ENCODE measurements at places on chromosomes 4 and X.

DNA sequence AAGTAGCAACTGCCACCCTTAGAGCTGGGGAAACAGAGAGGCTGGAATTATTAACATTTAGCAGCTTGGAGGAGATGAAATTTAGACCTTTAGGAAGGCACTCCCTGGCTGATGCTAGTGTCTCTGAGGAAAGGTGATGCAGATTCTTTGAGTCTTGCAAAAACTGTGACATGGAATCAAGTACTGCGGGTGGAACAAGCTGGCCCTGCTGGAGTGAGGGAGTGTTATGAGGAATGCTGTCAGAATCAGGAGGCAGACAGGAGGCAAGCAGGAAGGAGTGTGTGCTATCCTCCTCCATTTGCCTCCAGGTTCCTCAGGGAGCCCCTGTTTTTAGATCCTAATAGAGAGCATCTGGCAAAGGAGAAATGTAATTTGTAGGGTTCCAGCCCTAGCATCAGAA lies 391.7 kb upstream of the PITX2 start:
- no peak for DNase-seq

DNA sequence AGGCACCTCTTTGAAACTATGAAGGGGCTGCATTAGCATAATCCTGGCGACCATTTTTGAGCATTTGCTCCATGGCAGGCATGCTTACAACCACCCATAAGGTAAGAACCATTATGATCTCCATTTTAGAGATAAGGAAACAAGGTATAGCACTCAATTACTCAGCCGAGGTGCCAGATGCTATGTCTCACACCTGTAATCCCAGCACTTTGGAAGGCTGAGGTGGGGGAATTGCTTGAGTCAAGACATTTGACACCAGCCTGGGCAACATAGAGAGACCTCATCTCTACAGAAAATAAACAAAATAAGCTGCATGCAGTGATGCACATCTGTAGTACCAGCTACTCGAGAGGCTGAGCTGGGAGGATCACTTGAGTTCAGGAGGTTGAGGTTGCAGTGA lies 43.6 kb downstream of the TIGD4 start:
- no peak for DNase-seq

DNA sequence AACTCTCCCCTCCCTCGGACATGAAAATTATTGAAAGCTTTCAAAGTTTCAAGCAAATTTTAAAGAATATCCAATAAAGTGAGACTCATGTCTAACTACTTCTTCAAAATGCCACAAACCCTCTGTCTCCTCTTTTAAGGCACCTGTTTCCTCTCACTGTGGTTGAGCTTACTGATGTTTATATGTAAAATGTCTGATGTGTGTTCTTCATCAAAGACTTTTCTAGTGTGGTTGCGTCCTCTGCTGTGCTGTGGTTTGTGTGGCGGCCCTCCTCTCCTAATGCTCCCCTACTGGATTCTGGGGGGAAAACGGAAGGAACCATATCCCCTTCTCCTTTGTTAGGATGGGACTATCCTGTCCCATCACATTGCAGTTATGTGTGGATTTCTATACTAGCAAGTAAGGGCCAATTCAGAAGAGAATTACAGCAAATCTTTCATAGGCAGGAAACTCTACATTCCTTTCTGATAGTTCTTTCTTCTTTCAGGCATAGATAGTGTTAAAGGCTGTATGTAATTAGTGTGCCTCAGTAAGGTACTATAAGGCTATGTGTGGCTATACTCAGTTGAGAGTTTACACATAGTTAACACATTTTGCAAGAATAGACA lies 221.0 kb upstream of the GPRIN3 start:
- DNase-seq, result no peak

DNA sequence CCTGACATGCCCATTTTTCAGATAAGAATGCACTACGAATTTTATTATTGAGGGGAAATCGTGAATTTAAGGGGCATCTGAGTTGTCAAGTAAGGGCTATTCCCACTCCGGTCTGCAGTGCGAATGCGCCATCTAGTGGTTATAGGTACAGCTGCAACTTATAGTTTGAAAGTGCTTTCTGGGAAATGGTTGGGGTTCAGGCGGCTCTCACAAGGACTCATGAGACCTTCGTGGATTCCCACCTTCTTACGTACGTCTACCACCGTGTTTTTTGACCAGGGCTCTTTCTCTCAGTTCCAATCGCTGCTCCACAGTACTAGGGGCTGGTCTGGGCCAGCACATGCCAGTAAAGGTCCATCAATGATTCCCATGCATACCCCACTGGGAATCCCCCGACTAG lies 12.3 kb downstream of the MSL3 start:
- DNase-seq, result peak; percentile 24

DNA sequence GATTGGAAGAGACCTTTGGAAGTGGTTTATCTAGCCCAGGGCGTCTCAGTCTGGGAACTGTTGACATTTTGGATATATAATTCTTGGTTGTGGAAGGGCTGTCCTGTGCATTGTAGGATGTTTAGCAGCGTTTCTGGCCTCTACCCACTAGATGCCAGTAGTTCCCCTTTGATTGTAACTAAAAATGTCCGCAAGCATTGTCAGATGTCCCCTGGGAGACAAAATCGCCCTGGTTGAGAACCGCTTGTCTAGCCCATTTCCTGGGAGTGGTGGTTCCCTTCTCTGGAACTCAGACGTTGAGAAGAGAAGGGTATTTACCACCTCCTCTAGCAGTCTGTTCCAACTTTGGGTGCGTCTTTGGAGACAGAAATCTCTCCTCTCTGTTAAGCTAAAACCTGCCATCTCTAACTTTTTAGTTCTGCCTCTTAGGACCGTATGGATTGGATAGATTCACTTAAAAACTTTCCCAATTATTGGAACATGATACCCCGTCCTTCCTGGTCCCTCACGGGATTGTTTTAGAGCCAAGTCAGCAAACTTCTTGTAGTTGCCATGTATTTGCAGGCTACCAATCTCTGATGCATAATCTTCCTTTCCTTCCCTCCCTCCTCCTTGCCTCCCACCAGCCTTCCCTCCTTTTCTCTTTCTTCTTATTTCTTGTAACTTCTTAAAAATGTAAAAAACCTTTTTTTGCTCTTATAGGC lies 13.9 kb downstream of the TMEM165 start:
- no peak for DNase-seq

- no peak for DNase-seq
Observed at GRCh38 chrX:42732506-42732905, 45.5 kb downstream of the PPP1R2C start.

GRCh38 chrX:30824275-30824674 lies 64.8 kb downstream of the TAB3 start:
- DNase-seq, result no peak

GRCh38 chr4:25875281-25875745 lies 12.5 kb upstream of the SEL1L3 start:
- DNase-seq, result no peak

- no peak for DNase-seq
Observed at GRCh38 chrX:47420962-47421361, 50.6 kb downstream of the ZNF157 start.

DNA sequence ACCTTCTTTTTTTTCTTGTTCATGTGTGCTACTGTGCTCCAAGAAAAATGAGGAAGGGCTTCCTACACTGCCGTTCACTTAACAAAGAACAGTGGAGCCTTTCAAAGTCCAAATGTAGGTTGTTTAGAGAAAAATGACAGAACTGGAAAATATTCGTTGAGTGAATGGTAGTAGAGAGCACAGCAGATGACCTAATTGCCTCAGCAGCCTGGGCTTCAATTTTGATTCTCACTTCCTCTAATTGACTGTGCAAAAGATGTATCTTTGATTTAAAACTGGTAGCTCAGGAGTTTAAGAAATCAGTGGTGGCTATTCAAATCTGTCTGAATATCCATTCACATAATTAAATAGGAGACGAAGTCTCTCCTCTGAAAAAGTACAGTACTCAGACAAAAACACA lies 5.2 kb downstream of the NLGN4X start:
- DNase-seq, result no peak
